Bone marrow (tissue), 2 donors: ENCODE measurements at places on chromosomes 6 and 20.
A peak's percentile ranks its signal among the peaks of the same experiment; 100 is the strongest.

DNA sequence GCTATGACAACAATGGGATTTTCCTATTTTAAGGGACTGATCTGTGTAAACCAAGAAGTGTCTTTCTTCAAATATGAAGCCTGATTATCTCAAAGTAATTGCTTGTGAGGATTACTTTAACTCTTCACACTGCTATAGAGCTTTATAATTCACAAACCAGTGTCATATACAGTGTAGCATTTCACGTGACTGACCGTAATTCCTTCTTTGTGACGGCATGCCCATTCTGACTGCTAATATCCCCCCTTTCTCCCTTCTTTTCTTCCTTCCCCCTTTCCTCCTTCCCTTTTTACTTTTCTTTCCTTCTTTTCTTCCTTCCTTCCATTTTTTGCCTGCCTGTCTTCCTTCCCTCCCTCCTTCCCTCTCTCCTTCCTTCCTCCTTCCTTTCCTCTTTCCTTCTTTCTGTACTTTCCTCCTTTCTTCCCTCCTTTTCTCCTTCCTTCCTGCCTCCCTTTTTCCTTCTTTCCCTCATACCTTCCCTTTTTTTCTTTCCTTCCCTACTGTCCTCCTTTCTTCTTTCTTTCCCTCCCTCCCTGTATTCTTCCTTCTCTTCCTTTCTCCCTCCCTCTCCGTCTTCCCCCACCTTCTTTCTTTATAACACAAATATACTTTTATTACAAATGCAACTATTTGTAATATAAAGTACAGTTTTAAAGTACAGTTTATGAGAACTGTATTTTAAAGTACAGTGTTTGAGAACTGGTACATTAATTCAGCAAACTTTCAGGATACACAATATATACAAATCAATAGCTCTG, 75.0 kb upstream of the EXOC2 start:
- no peak for DNase-seq

DNA sequence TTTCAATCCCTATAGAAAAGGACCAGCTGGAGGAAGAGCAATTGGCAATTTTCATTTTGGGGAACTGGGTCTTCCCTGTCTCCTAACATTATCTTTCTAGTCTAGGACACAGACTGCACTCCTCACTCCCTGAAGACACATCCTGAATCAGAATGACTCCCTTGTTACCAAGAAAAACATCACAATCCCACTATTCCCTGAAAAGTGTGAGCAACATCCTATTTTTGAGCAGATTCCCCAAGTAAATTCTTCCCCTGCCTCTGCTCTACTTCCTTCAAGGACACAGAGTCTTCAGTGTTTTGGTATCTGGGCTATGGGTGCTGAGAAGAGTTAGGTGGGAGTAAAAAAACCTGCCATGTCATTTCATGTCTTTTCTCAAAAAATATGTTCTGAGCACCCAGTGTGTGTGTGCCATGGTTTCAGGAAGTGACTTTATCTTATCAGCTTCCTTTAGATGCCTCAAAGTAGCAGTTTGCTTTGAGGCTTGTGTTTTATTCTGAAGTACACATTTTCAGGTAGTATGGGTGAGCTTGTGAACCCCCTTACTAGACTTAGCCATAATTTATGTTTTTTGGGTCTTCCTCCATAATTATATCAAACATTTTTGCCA, 12.4 kb downstream of the LAMA4 start:
- DNase-seq = no peak

- no peak for DNase-seq
These were observed 53.4 kb downstream of the SLC24A3 start for GRCh38 chr20:19265646-19266374.

GRCh38 chr6:131331873-131332781, 196.9 kb downstream of the AKAP7 start:
- no peak for DNase-seq

GRCh38 chr6:125957845-125958244, 1.3 kb downstream of the HINT3 start:
- DNase-seq = no peak

GRCh38 chr6:133809406-133809805, 79.5 kb upstream of the TCF21 start:
- DNase-seq = no peak

GRCh38 chr6:31094389-31094881, 17.9 kb downstream of the C6orf15 start:
- peak; percentile 90 for DNase-seq

GRCh38 chr20:35560105-35560511, 18.2 kb downstream of the ERGIC3 start:
- no peak for DNase-seq

DNA sequence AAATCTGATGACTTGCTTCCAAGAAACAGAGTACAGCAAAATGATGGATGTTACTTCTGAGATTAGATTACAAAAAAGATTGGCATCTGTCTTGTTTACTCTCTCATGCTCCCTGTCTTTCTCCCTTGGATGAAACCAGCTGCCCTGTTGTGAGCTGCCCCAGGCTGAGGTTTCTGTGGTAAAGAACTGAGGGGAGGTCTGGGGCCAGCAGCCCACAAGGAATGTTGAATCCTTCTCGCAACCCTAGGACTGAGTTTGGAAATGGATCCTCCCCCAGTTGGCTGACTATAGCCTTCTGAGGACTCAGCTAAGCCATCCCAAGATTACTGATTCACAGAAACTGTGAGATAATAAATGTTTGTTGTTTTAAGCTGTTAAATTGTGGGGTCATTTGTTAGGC, 5.6 kb upstream of the HECA start:
- no peak for DNase-seq

- no peak for DNase-seq
These were observed 50.8 kb upstream of the BACH2 start for GRCh38 chr6:90347411-90347851.

DNA sequence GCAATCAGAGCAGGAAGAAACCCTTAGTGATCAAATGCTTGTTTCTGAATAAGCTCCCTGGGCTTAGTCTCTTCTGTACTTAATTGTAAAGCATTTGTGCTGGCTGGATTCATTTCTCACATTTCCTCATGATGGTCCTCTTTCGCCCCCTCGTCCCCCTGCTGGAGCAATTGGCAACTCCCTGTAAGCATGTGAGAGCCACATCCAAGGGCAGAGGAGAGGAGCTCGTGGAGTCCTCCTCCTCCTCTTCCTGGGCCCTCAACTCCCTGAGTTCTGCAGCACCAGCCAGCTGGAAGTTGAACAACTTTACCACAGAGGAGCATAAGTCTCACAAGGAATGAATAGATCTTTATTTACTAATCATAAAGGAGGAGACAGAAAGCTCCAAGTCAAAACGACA, 12.6 kb downstream of the ANKEF1 start:
- DNase-seq = no peak

DNA sequence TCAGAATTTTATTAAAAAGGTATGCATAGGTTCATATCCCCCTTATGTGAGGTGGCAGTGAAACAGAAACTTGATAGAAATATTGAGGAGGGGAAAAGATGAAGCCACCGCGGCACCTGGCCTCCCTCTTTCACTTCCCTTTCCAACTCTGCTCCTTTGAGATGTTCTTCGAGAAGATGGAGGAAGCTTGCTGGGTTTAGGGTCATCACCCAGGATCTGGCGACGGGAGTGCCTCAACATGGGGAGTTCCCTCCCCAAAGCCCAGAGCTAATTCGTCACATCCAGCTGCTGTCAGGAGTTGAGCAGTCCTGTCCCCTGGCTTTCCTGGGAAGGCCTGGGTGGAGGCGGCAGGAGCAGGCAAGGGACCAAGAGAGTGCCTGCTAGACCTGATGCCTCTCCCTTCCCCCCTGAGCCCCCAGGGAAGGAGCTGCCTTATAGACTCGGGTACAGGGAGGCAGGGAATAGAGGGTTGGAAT, 29.1 kb downstream of the RREB1 start:
- DNase-seq = no peak

- no peak for DNase-seq
These were observed 12.7 kb upstream of the RAMACL start for GRCh38 chr6:166599205-166599604.
